ENCODE measurements at places on chromosomes 7 and 10.

GRCh38 chr7:101140339-101140699 is 13.4 kb downstream of the SERPINE1 start:
- no peak for DNase-seq

- DNase-seq, result no peak
These were observed 355.0 kb upstream of the BMPER start for GRCh38 chr7:33550363-33550762.

GRCh38 chr10:129471447-129472175 is 4.6 kb downstream of the MGMT start:
- no peak for DNase-seq

DNA sequence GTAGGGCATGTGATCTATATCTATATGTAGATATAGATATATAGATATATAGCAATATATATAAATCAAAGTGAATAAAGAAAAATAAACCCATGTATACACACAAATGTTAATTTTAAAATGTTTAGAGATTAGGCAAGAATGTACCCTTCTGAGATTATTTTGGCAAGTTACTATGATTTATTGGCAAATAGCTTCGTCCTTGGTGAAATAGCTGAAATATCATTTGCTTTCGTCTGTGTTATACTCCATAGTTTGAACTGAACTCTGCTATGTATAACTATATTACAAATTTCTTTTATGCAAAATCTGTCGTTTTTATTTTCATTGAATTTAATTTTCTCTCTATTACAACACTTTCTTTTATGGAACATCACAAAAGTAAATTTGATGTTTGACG is 57.5 kb downstream of the CPED1 start:
- no peak for DNase-seq

DNA sequence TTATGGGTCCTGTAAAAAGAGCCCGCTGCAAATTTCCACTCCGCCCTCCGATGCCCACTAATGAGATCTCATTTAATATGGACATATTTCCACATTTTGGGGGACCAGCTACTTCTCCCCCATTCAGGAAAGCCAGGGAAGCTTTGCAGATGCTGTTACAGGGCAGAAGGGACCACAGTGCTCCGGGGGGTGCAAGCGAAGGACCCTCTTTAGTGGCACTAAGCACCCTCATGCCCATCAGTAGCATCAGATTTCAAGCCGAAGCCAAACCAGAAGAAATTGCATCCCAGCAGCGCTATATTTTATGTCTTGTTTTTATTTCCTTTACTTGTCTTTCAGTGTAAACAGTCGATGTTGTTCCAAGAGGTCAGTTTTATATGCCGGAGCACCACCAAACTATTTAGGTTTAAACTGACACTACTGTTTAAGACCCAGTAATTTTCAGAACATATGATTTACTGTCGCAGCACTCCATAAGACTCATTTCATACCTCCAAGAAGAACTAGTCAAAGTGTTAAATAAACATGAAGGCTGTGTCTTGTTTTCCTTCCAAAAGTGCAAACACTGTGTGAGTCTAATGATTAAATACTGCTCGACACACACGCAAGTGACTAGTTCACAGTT is 122.2 kb upstream of the MGMT start:
- no peak for DNase-seq

- DNase-seq, result no peak
These were observed 730.9 kb downstream of the GRID1 start for GRCh38 chr10:85635650-85636049.

GRCh38 chr7:158325530-158326381 is 261.9 kb downstream of the PTPRN2 start:
- peak; percentile 6 for DNase-seq

- DNase-seq, result no peak
These were observed 882.3 kb downstream of the PCDH15 start for GRCh38 chr10:53918755-53919154.

- no peak for DNase-seq
These were observed 19.5 kb downstream of the CFAP46 start for GRCh38 chr10:132922872-132923271.

DNA sequence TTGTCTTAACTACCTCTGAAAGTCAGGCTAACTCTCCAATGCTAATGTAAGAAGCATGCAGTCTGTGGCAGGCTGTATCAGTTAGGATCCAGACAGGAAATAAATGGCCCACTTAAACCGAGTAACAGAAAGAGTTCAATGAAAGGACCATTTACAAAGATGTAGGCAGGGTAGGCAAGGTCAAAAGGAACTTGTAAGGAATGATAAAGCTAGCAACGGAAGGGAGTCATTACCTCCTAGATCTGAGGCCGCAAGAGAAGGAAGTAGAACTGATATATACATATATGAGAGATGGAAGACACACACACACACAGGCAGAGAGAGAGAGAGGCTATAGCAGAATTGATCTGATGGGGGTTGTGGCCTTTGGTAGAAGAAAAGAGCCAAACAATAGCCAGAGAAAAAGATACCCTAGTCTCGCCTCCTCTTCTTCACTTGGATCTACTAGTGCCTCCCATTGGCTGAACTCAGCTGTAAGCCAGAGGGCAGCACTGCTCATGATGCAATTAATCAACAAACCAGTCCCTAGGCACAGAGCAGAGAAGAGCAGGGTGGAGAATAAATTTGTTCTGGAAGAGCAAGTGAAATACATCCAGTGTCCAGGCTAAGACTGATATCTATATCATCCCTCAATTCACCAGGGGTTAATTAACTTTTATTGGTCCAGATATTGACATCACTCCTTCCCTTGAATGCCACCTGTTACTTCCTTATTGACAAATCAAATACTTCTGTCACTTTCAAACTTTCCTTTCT is 91.2 kb downstream of the LSMEM1 start:
- DNase-seq, result no peak

DNA sequence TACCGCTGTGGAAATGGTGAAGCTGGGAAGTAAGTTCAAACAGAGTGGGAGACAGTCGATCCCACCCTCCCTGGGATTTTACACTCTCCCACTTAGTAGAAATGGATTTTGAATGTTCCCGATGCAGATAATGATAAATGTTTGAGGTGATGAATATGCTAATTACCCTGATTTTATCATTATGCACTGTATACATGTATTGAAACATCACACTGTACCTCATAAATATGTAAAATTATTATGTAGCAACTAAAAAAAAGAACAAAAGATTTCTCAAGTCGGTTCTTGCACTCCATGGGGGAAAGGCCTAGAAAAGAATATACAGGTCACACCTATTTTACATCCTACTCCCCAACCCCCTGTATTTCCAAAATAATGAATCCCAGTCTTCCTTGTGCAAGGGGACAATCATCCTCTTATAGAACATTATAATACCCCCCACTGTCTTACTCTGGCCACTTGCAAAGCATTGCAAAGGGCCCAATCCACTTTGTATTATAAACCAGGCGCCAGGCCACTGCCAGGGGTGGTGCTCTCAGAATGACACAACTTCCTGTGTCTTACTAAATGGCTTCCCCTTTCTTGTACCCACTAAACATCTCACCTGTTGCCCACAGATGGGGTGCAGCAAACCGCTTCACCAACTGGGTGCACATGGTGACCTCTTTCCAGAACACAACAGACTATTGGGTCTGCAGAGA is 20.6 kb upstream of the OR2AE1 start:
- peak; percentile 27 for DNase-seq

- peak; percentile 74 for DNase-seq
These were observed 98.9 kb downstream of the DYNC1I1 start for GRCh38 chr7:95871075-95871848.

GRCh38 chr10:124524991-124525653 is 63.5 kb downstream of the LHPP start:
- peak; percentile 62 for DNase-seq

GRCh38 chr10:119542988-119543813 is 682 bp upstream of the RGS10 start:
- peak; percentile 91 for DNase-seq

DNA sequence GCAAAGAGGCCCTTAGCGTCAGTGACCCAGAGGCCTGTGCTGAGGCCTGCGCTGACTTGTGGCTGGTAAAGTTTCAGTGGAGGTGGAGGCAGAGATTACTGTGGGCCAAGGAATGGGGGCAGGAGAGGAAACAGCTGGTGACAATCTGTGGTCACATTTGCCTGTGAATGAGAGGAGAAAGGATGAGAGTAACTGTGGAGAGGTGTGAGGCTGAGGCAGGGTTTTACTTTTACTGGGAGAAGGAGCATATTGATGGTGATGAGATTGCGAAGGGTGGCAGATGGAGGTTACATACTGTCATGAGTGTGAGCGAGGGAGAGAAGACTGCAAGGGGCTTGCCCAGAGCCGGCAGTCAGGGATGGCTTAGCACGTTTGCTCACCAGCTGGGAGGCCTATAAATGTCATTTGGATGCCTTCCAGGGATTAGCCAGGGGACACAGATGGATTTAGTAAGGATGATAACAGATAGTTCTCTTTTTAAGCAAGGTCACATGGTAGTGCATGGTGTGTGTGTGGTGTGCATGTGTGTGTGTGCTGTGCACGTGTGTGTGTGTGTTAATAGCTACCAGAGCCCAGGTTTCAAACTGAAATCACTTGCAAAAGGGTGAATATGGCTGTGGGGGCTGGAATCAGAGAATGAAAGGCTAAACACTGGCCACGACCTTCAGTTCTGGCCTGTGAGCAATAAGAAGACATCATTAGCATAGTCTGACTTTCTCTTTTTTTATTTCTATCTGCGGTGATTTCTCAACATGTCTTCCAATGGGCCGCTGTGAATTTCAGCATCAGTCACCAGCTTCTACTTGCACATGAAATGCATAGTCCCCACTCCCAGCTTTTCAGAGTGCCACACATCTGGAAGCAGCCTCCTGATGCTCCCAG is 291.5 kb upstream of the ZNF32 start:
- DNase-seq, result peak; percentile 40

DNA sequence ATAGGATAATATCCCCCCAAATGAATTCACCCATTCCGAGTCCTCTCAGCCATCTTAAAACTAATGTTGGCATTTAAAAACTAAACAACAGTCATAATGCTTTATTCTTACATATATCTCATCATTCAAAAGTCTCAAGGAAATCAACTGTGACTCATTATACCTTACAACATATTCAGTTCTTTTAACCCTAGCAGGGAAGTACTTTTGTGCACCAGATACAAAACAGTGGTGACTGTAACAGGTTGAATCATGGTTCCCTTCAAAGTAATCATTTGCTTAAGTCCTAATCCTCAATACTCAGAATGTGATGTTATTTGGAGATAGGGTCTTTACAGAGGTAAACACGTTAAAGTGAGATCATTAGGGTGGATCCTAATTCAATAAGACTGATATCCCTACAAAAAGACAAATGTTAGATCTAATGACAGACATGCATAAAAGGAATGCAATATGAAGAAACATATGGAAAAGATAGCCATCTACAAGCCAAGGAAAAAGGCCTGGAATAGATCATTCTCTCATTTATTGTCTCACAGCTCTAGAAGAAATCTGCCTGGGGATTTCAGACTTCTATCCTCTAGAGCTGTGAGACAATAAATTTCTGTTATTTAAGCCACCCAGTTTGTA is 42.3 kb downstream of the RELN start:
- no peak for DNase-seq

DNA sequence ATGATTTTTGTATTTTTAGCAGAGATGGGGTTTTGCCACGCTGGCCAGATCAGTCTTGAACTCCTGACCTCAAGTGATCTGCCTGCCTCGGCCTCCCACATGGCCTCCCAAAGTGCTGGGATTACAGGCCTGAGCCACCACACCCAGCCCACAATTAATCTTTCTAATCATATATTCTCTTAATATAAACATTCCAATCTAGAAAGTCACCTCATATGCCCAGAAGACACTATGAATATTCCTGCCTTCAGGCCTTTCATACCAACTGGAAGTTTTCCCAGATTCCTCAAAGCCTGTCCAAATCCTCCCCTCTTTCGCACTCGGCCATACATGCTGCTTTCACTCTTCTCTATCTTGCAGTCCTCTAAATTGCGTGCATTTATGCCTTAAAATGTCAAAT is 32.6 kb downstream of the PDZD8 start:
- DNase-seq, result no peak

- no peak for DNase-seq
These were observed 519.0 kb downstream of the PCDH15 start for GRCh38 chr10:54282012-54282411.

GRCh38 chr10:8594176-8594575 is 539.7 kb downstream of the GATA3 start:
- no peak for DNase-seq

DNA sequence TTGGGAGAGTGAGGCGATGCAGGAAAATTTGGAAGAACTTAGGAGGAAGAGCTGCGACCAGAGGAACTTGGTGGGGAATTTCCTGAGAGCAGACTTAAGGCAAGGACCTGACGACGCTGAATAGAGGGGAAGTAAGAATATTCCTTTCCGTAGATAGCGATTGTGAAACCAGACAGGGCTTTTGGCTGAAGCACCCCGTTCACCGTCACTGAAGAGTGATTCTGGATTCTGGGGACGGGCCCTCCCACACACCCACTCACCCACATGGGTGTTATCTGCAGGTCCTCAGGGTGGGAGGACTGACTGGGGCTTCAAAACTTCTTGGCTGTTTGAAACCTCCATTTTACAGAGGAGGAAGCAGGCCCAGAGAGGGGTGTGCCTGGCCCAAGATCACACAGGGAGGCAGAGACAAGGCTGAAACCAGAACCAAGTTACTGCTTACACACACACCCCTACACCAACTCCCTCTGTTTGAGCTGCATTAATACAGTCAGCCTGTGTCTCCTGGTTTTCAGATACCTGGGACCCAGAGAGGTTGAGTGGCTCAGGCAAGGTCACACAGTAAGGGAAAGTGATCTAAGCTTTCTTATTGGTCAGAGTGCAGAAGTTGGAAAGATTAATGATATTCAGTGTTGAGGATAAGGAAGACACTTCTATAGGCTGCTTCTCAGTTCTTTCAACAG is 37.2 kb upstream of the CDH23 start:
- DNase-seq, result peak; percentile 47

GRCh38 chr7:32881074-32881982 is 10.2 kb downstream of the KBTBD2 start:
- no peak for DNase-seq

GRCh38 chr7:96304573-96304972 is 17.3 kb downstream of the SLC25A13 start:
- DNase-seq, result no peak

DNA sequence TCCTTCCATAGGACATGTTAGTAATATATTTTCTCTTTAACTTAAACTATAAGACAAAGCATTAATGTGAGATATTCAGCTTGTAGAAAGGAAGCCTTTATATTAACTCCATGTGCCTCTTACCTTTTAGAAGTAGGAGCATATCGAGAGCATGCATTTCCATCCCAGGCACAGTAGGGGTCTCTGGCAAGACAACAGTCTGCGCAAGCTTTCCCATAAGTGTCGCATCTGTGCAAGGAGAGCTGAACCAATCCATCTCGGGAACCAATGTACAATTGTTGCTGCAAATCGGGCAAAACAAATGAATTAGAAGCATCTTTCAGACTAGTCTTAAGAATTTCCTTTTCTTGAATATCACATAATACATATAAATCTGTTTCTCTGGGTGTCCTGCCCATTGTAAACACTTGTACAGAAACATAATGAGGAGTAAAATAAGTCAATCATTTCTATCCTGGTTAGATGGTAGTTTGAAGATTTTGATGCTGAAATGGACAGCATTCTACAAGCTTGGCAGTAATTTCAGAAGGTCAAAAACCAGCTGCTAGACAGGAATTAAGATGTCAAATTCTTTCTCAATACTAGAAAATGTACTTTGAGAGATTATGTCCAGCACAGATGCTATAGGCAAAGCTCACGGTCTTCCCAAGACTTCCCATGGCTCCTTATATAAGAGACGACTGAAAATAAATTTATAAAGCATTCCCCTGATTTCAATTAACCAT is 171.8 kb downstream of the SEMA3D start:
- peak; percentile 2 for DNase-seq
